ENCODE measurements at places on chromosomes 5 and 9. TPM values are rescaled to one million over a fixed set of nuclear protein-coding genes. Genes with fewer than 3 reads are reported as not detected.

TNC gene
- total RNA-seq = 1.9 TPM

CBY3 gene
- 0.61 TPM for total RNA-seq

FAT2 gene
- 0.77 TPM for total RNA-seq

ELP1 gene
- 36.9 TPM for total RNA-seq

CFAP90 gene
- 2.0 TPM for total RNA-seq

DNA sequence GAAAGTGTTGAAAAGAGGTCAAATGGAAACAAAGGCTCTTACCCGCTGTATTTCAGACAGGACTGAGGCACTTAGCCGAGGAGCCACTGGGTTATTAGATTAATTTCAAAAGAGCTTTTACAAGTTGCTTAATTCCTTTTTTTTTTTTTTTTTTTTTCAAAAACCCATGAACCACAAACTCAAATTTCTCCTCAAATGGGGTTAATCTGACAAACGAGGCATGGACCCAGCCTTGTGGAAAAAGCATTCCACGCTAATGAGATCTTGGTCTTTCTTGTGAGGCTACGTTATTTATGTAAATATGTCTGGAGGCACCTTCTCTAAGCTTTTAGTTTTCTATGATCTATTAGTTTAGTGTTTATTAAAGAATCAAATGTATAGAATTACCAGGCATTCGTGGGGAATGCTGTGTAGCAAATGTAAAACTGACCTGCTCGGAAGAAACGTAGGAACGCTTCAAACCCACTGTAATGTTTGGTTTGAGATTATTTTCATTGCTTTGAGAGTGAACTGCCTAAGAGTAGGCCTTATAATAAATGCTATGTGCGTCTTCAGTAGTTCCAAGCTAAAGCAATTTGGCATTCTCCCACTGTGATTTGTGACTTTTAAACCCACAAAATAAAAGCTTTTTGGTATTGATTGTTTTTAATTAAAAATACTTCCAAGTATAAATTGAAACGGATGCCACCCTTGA lies 134.7 kb downstream of the CDH6 start:
- ATAC-seq = no peak

DNA sequence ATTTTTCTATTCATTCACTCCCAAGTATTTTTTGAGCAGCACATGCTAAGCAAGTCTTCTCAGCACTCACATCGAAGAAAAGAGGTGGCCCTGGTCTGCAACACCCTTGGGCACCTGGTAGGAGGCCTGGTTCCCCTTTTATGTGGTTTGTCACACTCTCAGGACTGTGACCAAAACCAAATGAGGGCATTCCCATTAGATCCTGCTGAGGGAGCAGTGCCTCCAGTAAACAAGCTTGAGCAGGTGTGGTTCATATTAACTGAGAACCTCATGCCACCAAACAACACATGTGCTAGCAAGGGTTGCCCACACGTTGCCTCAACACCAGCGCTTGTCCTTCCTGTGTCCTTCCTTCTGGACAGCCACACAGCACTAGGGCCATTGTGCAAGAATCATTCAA lies 26.9 kb upstream of the SYK start:
- ATAC-seq = no peak

DNA sequence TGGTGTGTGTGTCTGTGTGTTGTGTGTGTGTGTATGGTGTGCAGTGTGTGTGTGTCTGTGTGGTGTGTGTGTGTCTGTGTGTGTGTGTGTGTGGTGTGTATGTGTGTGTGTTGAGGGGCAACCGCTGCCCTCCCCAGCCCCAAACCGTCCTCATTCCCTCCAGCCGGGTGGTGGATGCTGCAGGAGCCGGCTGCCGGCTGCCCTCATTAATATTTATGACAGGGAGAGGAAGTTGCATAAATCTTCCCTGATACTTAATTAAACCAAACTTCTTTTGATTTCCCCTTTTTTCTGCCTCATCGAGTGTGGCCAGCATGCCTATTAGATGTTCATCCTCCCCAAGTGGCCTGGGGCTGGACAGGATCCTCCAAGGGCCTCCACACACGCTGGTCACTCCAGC lies 121.4 kb upstream of the MVB12B start:
- peak; percentile 54 for ATAC-seq

DNA sequence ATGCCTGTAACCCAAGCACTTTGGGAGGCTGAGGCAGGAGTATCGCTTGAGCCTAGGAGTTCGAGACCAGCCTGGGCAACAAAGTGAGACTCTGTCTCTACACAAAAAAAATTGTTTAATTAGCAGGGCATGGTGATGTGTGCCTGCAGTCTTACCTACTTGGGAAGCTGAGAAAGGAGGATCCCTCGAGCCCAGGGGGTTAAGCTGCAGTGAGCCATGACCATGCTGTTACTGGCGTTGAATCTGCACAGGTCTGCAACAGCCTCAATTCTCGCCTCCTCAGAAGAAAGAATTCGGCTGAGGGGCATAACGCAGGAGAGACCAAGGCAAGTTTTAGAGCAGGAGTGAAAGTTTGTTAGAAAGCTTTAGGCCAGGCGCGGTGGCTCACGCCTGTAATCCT lies 18.0 kb downstream of the CCT5 start:
- no peak for ATAC-seq

DNA sequence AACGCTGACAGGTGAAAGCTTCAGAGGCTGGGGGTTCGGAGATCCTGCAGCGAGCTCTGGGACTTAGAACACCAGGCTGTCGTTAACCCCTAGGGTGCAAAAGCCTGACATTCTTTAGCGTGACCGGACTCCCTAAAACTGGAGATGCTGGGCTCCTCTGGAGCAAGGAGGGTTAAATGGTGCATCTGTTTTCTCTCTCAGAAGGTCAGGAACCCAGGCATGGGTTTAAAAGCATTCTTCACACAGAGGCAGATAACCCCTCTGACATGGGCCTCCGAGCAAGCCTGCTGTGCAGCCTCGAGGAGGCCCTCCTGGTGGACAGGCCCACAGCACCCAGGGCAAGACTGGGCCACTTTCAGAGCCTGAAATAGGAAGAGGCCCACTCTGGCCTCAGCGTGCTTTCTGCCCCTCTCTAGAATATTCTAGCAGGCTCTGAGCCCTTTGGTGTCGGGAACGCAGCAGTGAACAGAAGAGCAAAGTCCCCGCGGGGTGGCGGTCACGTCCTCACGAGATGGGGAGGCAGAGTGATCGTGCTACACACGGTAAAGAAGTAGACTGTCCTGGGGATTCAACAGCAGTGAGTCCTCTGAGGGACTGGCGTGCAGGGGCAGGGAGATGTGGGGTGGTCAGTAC lies 124.8 kb downstream of the COL23A1 start:
- ATAC-seq = no peak

- peak; percentile 83 for ATAC-seq
These were observed 100.4 kb downstream of the TTLL11 start for GRCh38 chr9:121992571-121993212.

DNA sequence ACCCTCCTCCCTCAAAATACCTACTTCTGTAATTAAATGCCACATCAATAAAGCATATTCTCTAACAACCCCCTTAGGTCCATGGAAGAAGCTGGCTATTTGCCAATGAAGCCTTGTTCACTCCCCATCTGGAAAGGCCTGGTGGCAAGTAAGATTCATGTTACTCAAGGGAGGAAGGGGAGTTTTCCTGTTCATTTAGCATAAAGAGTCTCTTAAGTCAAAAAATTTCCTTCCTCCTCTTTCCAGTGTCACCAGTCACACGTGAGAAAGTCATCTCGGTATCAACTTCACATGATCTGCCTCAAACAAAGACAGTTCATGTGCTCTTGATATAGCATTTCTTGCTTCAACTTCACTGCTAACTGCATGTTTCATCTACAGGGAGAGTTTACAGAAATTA lies 32.7 kb upstream of the RIC1 start:
- no peak for ATAC-seq

DNA sequence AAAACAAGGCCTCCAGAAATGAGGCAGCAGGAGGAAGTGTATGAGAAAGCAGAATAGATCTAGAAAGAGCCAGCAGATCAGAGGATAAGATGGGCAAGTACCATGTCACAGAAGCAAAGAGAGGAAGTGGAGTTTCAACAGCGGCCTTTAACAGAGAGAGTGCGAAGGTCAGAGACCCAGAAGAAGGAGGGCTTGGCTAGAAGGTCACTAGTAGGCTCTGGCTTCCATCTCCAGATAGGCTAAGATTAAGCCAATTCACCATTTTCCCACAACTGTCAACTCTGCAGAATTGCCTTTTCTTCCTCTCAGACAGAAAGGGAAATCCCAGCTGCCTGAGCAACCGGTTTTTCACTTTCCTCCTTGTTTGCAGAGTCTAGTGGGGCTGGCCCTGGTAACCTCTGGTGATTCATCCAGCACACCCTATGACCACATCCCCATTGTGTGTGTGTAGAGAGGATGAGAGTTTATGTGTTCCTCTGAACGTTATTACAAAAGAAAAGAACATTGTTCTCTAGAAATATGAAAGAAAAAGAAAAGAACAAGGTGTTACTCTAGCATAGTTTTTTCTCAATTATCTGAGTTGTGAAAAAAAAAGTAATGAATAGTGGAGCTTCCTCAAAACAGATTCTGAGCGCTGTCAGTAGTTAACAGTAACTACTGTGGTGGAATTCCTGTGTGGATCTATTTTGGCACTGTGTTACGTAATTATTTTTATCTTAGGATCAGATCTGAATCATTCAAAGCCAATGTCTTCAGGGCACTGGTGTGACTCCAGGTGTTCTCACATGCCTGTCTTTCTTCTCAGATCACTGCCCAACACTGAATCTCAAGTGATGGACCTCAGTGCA lies 220.4 kb downstream of the ARRDC3 start:
- peak; percentile 100 for ATAC-seq

DNA sequence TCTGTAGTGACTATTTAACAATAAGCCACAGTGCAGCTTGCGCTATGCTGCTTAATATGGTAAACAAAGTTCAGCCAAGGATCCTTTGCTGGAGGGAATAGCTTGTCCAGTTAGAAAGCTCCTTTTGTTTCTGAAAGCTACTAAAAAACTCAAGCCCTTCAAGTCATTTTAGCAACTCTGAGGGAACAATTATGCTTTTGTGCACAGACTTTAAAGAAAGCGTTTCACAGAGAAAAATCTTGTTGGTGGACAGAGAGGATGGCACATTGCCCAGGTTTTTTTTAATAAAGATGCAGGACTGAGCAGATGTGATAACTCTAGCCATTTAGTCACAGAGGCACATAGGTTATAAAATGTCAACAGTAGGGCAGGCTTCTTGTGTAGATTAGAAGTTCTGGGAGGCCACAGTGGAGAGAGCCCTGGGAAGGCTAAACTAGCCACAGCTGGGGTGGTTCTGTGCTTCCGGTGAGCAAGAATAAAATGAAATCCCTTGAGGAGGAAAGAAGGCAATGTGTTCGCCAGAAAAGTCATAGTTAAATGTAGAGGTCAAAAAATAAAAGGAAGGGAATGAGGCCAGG lies 63.4 kb downstream of the ALDH7A1 start:
- ATAC-seq = no peak

DNA sequence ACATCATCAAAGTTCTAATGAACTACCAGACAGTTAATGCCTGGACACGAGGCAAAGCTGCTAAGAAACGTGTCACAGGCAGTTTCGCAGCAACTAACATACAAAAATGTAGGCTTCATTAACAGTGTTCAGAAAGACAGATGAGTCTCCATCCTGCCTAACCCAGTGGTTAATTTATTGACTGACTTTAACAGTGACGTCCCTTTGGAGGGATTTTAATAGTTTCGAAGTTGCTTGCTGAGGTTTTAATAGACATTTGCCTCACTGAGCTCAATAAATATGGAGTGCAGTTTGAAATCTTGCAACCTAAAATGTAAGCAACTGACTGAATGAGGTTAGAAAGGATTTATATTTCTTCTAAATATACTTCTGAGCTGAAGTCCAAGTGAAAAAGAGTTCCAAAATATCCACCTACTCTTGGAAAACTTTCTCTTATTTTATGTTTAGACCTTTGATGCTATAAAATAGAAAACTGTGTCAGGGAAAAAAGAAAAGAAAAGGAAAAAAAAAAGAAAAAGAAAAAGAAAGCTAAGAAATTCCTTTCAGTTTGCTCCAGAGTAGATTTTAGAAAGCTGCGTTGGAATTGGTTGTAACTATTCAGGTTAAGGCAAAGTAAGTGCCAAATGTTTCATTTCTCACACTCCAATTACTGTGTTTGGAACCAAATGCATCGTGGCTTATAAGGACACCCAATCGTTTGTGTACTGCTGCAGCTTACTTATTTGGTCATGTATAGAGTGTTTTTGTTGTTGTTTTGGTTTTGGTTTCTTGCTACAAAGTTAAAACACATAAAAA lies 2016.6 kb downstream of the MAT2B start:
- peak; percentile 30 for ATAC-seq

DNA sequence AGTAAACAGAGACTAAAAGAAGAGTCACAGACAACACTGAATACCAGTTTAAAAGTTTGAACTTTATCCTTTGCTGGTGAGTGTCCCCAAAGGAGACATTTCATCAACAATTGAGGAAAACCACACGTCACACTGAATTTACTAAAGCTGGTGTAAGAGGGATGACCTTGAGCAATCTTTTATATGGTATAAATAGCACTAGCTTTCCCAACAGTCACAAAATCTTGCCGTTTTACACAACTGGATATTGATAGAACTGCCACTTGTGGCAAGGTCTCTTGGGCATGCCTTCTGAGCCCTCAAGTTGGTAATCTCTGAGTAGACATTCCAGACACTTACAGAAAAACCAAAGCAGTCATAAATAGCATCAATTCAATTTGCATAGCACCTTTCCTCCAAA lies 311.5 kb upstream of the TARS1 start:
- no peak for ATAC-seq

DNA sequence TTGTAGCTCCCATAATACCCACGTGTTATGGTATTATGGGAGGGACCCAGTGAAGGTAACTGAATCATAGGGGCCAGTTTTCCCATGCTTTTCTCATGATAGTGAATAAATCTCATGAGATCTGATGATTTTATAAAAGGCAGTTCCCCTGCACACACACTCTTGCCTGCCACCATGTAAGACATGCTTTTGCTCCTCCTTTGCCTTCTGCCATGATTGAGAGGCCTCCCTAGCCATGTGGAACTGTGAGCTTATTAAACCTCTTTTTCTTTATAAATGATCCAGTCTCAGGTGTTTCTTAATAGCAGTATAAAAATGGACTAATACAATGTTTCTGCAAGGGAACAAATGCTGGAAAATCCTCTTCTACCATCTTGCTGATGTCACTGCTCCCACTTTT lies 10.1 kb upstream of the HSDL2 start:
- no peak for ATAC-seq

DNA sequence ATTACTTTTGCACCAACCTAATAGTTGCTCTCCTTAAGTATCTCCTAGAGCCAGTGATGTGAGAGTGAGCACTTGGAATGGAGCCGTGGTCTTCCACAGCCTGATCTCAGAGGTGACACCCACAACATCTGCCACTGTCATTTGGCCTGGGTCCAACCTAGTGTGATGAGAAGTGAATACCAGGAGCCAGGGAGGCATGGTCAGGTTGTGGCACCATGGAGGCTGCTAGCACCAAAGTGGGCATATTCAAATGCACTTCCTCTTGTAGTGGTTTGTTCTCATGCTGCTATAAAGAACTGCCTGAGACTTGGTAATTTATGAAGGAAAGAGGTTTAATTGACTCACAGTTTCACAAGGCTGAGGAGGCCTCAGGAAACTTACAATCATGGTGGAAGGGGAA lies 22.6 kb upstream of the CEP72 start:
- no peak for ATAC-seq
